ENCODE measurements at places on chromosomes 12 and 14. TPM values are rescaled to one million over a fixed set of nuclear protein-coding genes. Genes with fewer than 3 reads are reported as not detected.

- H3K4me3 ChIP-seq, result no peak overlapping the region
- H3K27me3 ChIP-seq, result no peaks in the 10 kb centered on the region
- peak overlapping the region; percentile 71 for H3K27ac ChIP-seq
- DNase-seq, result no peak
- peaks cover 53% of the 10 kb centered on the region for H3K4me1 ChIP-seq
Observed at GRCh38 chr12:108311605-108312004, 27.5 kb downstream of the CMKLR1 start.

- peak; percentile 67 for DNase-seq
- H3K27me3 ChIP-seq, result peaks cover 8% of the 10 kb centered on the region
Observed at GRCh38 chr12:52969828-52970569, 21.1 kb downstream of the KRT18 start.

DNA sequence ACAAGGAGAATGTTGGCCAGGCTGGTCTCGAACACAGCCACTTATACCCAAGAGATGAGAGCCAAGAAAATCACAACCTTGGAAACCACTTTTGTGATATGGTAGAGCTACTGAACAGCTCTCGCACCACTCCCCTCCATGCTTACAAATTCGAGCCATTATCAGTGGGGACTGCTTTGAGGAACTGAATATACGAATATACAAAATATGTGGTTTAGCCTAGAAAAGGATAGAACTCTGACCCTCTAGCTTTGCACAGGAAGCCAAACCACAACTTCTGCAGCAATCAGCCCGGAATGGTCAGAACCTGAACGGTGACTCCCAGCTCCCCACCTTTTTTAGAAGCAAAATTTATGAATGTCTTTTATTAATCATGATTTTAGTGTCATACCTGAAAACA is 129.8 kb upstream of the TMEM132C start:
- no peak overlapping the region for H3K27ac ChIP-seq
- no peaks in the 10 kb centered on the region for H3K27me3 ChIP-seq
- DNase-seq, result no peak

GRCh38 chr12:13196130-13196921 is at the start of gene EMP1:
EMP1 (plus strand) TSS chr12:13196726; CDS start chr12:13211511, 14,785 bp downstream.
- peak; percentile 87 for DNase-seq
- peak within 1 kb of the TSS; percentile 91 for H3K27ac ChIP-seq
- H3K27me3 ChIP-seq, result no peaks in the 10 kb centered on the region
- peak within 1 kb of the TSS; percentile 60 for H3K4me3 ChIP-seq

- H3K4me1 ChIP-seq, result no peaks in the 10 kb centered on the region
- H3K27ac ChIP-seq, result no peak overlapping the region
- no peaks in the 10 kb centered on the region for H3K36me3 ChIP-seq
- no peak overlapping the region for H3K4me3 ChIP-seq
- H3K27me3 ChIP-seq, result no peaks in the 10 kb centered on the region
Observed at GRCh38 chr14:79467835-79468234, 743.5 kb downstream of the DIO2 start.

GRCh38 chr12:110256780-110257431 is 24.1 kb upstream of the ATP2A2 start:
- peaks cover 29% of the 10 kb centered on the region for H3K4me1 ChIP-seq
- H3K27ac ChIP-seq, result peak overlapping the region; percentile 49
- peak; percentile 63 for DNase-seq
- H3K4me3 ChIP-seq, result no peak overlapping the region
- no peaks in the 10 kb centered on the region for H3K36me3 ChIP-seq

DNA sequence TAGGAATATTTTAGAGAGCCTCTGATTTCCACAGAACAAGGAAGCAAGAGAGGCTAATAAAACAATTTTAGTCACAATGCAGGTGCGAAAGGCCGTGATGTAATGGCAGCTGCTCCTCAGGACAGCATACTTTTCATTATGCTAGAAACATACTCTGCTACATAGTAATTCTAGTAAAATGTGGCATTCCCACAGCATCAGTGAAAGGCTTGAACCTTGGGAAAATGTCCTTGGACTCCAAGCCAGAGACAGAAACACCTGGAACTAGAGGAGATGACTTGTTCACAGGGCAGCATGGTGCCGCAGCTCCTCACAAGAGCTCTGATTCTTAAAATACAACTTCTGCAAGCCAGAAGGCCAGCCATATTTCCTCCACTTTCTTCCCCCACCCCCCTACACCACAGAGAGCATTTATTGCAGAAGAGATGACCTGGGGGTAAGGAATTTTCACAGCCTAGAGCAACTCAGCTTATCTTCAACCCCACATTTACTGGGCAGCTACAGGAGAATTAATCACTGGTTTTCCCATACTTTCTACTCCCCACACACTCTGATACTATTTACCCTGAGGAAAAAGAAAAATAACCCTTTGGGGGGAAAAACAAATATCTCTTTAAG is 15.8 kb downstream of the ABCC9 start:
- no peaks in the 10 kb centered on the region for H3K4me1 ChIP-seq
- no peak for DNase-seq
- H3K4me3 ChIP-seq, result no peak overlapping the region
- H3K36me3 ChIP-seq, result no peaks in the 10 kb centered on the region
- no peak overlapping the region for H3K27ac ChIP-seq
- H3K27me3 ChIP-seq, result no peaks in the 10 kb centered on the region

DNA sequence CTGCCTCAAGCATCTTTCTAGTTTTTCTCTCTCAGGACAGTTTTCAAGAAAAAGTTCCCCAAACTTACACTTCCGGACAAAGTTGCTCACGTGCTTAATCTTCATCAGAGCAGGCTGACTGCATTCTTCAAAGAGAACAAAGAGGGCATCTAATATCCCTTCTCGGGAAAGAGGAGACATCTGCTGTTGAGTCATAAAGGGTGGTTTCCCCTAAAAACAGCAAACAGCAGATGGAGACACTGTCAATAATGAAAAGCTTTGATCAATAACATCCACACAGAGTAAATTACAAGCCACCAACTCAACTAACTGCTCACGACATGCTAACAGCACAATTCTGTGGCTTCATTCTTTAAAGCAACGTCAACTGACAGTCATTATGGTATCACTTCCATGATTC is 8.1 kb downstream of the CIT start:
- H3K4me1 ChIP-seq, result no peaks in the 10 kb centered on the region
- DNase-seq, result no peak
- no peaks in the 10 kb centered on the region for H3K27me3 ChIP-seq
- no peak overlapping the region for H3K27ac ChIP-seq

DNA sequence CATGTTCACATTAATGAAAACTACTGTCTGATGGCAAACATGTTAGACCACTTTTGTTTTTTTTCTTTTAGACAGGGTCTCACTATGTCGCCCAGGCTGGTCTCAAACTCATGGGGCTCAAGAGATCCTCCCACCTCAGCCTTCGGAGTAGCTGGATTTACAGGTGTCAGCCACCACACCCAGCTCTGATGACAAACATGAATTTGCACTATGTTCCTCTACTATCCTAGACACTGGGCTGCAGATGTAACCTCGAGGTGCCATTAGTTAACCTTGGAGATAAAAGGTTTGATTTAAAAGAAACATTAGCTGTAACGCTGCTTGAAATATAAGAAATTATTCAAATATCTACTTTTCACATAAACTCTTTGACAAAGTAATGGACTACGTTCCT is 8.1 kb downstream of the VPS37B start:
- DNase-seq, result no peak
- H3K4me3 ChIP-seq, result peak overlapping the region; percentile 23
- H3K27me3 ChIP-seq, result no peaks in the 10 kb centered on the region
- peak overlapping the region; percentile 65 for H3K27ac ChIP-seq
- peaks cover 63% of the 10 kb centered on the region for H3K4me1 ChIP-seq
- H3K36me3 ChIP-seq, result no peaks in the 10 kb centered on the region

GRCh38 chr14:23910101-23910875 is 43.3 kb upstream of the DHRS4 start:
- DNase-seq, result no peak
- no peaks in the 10 kb centered on the region for H3K36me3 ChIP-seq
- peaks cover 6% of the 10 kb centered on the region for H3K27me3 ChIP-seq

DNA sequence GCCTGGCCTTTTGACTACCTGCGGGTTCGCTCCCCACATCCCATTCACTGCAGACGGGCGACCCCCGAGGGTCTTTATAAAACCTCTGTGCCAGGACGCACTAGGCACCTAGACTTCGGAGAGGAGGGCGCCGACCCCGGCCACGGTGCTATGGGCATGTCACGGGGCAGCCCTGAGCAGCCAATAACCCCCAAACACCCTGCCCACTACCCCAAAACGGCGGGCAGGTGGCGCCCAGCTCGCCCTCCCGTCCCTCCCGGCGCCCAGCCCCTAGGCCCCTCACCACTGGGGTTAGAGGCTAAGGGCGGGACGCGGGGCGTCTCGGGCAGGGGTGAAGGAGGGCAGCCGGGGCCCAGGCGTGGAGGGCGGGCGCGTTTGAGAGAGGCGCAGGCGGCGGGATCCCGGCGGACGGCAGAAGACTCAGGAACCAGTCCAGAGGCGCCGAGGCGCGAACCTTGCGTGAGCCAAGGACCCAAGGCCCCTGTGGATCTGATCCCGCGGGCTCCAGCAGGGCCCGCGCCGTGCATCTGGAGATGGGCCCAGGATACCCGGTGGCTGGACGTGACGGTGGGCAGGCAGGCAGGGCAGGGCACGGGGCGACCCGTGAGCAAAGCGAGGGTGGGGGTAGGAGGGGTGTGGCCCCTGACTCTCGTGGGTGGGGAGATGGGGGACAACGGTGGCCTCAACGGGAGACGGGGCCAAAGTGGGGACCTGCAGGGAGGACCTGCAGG is 11.1 kb downstream of the KRT85 start:
- no peak overlapping the region for H3K4me3 ChIP-seq
- peaks cover 7% of the 10 kb centered on the region for H3K4me1 ChIP-seq
- no peak overlapping the region for H3K27ac ChIP-seq

- DNase-seq, result no peak
- no peak overlapping the region for H3K4me3 ChIP-seq
- no peaks in the 10 kb centered on the region for H3K4me1 ChIP-seq
- no peaks in the 10 kb centered on the region for H3K27me3 ChIP-seq
- H3K27ac ChIP-seq, result no peak overlapping the region
Observed at GRCh38 chr12:124667506-124668326, 100.3 kb upstream of the NCOR2 start.

- no peak for DNase-seq
- H3K4me3 ChIP-seq, result no peak overlapping the region
- H3K36me3 ChIP-seq, result no peaks in the 10 kb centered on the region
- no peaks in the 10 kb centered on the region for H3K27me3 ChIP-seq
Observed at GRCh38 chr12:59329462-59329861, 266.4 kb upstream of the SLC16A7 start.

DNA sequence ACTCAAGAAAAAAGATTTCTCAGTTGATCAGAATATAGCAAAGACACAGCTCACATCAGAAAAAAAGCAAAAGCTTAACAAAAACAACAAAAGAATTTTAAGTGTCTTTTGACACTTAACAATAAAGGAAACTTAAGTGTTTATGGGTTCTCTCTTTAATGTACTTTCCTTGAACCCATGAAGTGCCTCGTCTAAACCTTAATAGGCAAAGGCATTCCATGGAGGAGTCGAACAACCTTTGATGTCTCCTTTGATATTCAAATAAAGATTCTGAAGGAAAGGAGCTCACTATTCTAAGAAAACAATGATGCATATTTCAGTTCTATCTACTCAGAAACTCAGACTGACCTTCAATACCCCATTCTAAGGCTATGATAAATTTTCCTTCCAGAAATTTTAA is 116.7 kb downstream of the TMTC1 start:
- no peak overlapping the region for H3K27ac ChIP-seq
- no peaks in the 10 kb centered on the region for H3K4me1 ChIP-seq
- no peaks in the 10 kb centered on the region for H3K36me3 ChIP-seq
- H3K4me3 ChIP-seq, result no peak overlapping the region
- no peak for DNase-seq
- no peaks in the 10 kb centered on the region for H3K27me3 ChIP-seq

DNA sequence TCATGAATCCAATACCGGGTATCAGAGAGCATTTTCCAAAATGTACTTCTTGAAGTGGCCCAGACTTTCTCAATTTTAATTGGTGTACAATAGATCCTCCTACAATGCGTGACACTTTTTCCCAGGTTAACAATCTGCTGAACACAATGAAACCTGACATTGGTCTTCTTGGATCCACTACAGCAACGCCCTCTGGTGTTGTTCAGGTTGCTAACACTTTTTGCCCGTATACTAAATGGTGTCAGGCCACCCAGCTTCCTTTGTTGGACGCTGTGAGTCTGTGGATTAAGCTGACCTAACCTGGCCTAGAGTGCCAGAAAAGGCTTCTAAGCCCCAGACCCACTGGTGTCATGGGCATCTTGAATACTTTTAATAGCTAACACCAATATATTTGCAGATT is 89.2 kb downstream of the KCNK10 start:
- H3K4me1 ChIP-seq, result no peaks in the 10 kb centered on the region
- no peak overlapping the region for H3K4me3 ChIP-seq
- no peak for DNase-seq
- H3K27ac ChIP-seq, result no peak overlapping the region

GRCh38 chr12:1212526-1212925 is 221.5 kb downstream of the ERC1 start:
- H3K4me3 ChIP-seq, result no peak overlapping the region
- DNase-seq, result no peak
- H3K4me1 ChIP-seq, result peaks cover 32% of the 10 kb centered on the region
- H3K36me3 ChIP-seq, result no peaks in the 10 kb centered on the region
- H3K27me3 ChIP-seq, result no peaks in the 10 kb centered on the region

- H3K36me3 ChIP-seq, result no peaks in the 10 kb centered on the region
- H3K27ac ChIP-seq, result no peak overlapping the region
- no peak overlapping the region for H3K4me3 ChIP-seq
- H3K4me1 ChIP-seq, result peaks cover 2% of the 10 kb centered on the region
- DNase-seq, result peak; percentile 6
- H3K27me3 ChIP-seq, result peaks cover 5% of the 10 kb centered on the region
Observed at GRCh38 chr12:132165584-132165983, 21.3 kb downstream of the NOC4L start.

- peaks cover 27% of the 10 kb centered on the region for H3K4me1 ChIP-seq
- H3K4me3 ChIP-seq, result no peak overlapping the region
- peak; percentile 50 for DNase-seq
Observed at GRCh38 chr14:103881268-103882201, 34.2 kb upstream of the PPP1R13B start.

DNA sequence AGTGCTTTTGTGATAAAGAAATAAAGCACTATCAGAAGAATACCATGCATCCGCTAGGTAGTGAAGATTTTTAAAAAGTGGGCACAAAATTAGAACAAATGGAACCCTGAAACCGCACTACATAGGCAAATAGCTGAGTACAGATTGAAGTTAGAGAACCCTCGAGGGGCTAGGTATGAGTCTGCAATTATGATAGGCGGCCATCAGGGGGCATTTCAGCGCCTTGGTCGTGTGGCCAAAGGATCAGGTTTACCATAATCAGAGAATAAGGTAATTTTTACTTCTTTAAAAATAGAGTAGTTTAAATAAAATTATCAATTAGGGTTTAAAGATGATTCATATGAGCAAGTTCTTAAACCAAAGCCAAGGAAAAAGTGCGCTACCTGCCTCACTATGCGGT is 129.8 kb downstream of the TMX1 start:
- H3K27me3 ChIP-seq, result no peaks in the 10 kb centered on the region
- no peak overlapping the region for H3K4me3 ChIP-seq
- DNase-seq, result no peak
- H3K4me1 ChIP-seq, result no peaks in the 10 kb centered on the region
- no peaks in the 10 kb centered on the region for H3K36me3 ChIP-seq

The PLA2G1B gene
- not detected for total RNA-seq

The PXMP2 gene
- total RNA-seq, result 67.6 TPM

The LMNTD1 gene
- total RNA-seq, result not detected

The DDN gene
- total RNA-seq, result 0.52 TPM

The LLPH gene
- 16.6 TPM for total RNA-seq

The SERPINA12 gene
- total RNA-seq, result not detected

The CLEC1A gene
- total RNA-seq, result 3.3 TPM

The MEG3 gene
- total RNA-seq, result 9.9 TPM

The SALL2 gene
- total RNA-seq, result 2.5 TPM

The SAMD4A gene
- 95.7 TPM for total RNA-seq

The KRT73 gene
- total RNA-seq, result not detected

The MYH6 gene
- total RNA-seq, result 4,027 TPM

The POTEG gene
- not detected for total RNA-seq

The FGF6 gene
- not detected for total RNA-seq

The PPFIA2 gene
- 0.54 TPM for total RNA-seq

The RHOF gene
- 45.2 TPM for total RNA-seq
